Inflammatory macrophage (primary cell): ENCODE measurements at places on chromosomes 11 and 22.
A peak's percentile ranks its signal among the peaks of the same experiment; 100 is the strongest.

DNA sequence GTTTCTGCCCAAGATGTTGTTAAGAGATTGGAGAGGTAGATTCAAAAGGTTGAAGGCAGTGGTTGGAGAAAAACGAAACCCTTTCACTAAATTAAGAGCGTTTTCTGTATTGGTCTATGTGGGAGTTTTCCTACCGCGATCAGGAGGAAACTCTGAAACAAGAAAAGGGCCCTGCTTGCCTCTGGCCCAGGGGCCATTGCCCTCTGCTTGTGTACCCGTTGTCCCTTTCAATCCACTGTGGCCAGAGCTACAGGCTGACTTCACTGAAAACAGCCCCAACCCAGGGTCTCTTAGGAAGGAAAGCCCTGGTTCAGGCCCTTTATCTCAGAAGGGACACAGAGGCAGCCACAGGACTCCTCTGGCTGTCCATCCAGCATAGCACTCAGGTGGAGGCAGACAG, 99.1 kb downstream of the CSNK2A3 start:
- no peak for DNase-seq

GRCh38 chr11:33347490-33348125, 90.4 kb downstream of the HIPK3 start:
- DNase-seq: no peak

GRCh38 chr11:87970762-87971161, 204.5 kb downstream of the RAB38 start:
- no peak for DNase-seq

GRCh38 chr11:128568166-128568778, 19.1 kb downstream of the ETS1 start:
- DNase-seq: peak; percentile 45

GRCh38 chr22:48152164-48152775, 1389.8 kb downstream of the TBC1D22A start:
- no peak for DNase-seq
